ENCODE measurements at places on chromosomes 2 and 18.

DNA sequence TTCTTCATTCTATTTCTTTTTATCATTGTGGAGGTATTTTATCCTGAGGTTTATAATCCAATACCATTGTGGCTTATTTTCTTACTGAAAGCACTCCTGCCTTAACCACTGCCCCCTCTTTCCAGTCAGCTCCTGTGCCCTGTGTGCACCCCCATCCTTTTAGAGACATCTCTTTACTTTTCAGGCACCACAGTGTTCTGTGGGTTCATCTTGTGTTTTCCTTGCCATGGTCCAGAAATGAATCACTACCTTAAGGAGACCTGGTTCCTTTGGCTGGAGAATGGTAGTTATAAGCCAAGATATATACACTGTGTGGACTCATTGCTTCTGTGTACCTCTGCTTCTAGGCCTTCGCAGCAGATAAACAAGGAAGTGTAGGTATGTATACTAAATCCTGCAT, 278.3 kb downstream of the PTGR3 start:
- no peak for DNase-seq

GRCh38 chr2:106113361-106113966, 80.6 kb downstream of the UXS1 start:
- no peak for DNase-seq

DNA sequence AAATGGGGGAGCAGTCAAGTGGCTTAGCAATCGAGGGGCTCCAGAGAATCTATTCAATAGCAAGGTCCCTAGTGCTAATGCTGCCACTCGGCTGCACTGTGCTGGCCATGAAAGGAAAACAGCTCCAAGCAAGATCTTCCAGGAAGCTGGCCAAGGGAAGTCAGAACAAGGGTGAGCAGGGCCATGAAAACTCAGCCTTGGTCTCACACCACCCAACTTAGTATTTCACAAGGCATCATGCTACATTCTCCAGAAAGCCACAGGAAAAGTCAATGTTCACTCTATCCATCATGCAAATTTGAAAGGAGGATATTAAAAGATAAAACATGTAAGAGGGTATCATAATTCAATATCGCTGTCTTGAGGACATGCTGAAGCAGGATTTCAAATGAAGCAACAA, 35.7 kb downstream of the NRP2 start:
- DNase-seq, result no peak

GRCh38 chr2:16478434-16479210, 187.0 kb downstream of the CYRIA start:
- no peak for DNase-seq

- no peak for DNase-seq
Observed at GRCh38 chr18:13982126-13982525, 66.8 kb upstream of the MC2R start.

DNA sequence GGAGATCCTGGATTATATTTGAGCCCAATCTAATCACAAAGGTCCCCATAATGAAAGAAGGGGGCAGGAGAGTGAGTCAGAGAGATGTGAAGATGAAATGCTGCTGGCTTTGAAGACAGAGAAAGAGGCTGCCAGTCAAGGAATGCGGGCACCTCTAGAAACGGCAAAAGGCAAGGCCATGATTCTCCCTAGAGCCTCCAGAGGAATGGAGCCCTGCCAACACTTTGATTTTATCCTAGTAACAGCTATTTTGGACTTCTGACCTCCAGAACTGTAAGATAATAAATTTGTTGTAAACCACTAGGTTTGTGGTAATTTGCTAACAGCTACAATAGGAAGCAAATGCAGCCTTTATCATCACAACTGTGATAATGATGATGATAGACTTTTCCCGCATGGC, 32.9 kb downstream of the LBH start:
- no peak for DNase-seq

GRCh38 chr2:229081411-229081810, 189.7 kb downstream of the PID1 start:
- DNase-seq, result no peak

DNA sequence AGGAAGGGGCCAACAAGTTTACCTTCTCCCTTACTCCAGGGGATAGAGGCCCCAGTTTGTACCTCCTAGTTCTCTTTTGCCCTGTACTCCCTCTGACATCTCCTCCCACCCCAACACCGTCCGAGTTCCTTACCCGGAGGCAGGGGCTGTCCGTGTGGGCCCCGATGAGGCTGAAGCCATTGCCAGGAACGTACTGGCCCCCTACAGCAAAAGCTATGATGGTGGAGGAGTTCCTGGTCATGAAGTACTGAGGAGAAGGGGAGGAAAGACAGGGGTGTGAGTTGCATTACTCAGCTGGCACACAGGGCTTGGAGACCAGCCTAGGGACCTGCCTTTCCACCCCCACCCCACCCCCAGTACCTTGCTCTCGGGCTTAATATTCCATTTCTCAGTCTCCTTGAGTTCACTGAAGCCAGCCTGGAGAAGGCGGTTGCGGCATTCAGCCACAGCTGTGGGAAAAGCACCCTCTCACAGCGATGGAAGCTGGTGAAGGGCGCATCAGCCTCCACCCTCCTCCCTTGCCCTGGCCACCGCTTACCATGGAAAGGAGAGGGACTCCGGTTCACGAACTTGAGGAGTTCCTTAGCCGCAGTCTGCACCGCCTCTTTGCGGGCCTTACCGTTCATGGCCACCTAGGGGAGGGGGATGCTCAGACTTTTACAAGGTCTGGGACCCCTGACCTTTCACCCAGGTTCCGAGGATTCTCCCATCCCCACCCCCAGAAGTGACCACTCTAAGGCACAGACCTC, 1.0 kb downstream of the DNPEP start:
- no peak for DNase-seq

DNA sequence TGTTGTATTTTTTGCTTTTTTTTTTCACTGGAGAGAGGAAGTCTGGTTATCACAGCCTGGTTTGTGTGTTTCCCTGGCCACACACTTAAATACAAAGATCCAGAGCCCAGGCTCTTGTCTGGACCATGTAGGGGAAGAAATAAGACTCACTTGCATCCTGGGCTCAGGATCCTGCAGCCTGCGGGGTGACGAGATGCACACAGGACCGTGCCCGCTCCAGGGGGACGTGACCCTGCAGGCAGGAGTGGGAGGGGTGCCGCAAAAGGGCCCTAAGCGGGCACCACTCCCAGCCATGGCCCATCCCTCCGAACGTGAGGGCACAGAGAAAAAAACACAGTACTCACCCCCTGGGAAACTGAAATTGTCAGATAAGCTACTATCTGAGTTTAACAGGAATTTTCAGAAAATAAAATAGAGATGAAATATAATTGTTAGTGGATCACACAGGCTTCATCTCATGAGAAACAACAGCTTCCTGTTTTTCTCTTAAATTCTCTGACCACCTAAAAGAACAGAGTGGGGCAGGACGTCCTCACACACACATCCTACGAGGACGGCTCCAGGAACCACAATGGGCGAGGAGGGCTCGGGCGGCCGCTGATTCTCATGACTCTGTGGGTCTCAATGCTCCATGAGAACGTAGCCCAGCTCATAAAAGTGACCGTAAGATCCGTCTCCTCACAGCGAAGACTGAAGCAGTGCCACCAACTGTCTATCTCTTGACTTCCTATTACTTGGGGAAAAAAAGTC, 142.6 kb upstream of the ALKAL2 start:
- no peak for DNase-seq

GRCh38 chr2:158687315-158687714, 107.8 kb upstream of the DAPL1 start:
- no peak for DNase-seq

DNA sequence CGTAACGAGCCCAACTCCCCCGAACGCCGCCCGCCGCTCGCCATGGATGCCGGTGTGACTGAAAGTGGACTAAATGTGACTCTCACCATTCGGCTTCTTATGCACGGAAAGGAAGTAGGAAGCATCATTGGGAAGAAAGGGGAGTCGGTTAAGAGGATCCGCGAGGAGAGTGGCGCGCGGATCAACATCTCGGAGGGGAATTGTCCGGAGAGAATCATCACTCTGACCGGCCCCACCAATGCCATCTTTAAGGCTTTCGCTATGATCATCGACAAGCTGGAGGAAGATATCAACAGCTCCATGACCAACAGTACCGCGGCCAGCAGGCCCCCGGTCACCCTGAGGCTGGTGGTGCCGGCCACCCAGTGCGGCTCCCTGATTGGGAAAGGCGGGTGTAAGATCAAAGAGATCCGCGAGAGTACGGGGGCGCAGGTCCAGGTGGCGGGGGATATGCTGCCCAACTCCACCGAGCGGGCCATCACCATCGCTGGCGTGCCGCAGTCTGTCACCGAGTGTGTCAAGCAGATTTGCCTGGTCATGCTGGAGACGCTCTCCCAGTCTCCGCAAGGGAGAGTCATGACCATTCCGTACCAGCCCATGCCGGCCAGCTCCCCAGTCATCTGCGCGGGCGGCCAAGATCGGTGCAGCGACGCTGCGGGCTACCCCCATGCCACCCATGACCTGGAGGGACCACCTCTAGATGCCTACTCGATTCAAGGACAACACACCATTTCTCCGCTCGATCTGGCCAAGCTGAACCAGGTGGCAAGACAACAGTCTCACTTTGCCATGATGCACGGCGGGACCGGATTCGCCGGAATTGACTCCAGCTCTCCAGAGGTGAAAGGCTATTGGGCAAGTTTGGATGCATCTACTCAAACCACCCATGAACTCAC, 673 bp downstream of the PCBP1 start:
- DNase-seq, result peak; percentile 45

GRCh38 chr2:76930056-76930744, 592.0 kb downstream of the LRRTM4 start:
- DNase-seq, result no peak

DNA sequence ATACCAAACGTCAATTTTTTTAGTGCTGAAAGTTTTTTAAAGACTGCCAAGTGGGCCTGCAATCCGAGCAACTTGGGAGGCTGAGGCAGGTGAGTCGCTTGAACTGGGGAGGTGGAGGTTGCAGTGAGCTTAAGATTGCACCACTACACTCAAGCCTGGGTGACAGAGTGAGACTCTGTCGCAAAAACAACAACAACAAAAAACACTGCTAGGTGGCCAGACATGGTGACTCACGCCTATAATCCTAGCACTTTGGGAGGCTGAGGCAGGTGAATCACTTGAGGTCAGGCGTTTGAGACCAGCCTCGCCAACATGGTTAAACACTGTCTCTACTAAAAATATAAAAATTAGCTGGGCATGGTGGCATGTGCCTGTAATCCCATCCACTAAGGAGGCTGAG, 202.8 kb upstream of the COPS8 start:
- no peak for DNase-seq

DNA sequence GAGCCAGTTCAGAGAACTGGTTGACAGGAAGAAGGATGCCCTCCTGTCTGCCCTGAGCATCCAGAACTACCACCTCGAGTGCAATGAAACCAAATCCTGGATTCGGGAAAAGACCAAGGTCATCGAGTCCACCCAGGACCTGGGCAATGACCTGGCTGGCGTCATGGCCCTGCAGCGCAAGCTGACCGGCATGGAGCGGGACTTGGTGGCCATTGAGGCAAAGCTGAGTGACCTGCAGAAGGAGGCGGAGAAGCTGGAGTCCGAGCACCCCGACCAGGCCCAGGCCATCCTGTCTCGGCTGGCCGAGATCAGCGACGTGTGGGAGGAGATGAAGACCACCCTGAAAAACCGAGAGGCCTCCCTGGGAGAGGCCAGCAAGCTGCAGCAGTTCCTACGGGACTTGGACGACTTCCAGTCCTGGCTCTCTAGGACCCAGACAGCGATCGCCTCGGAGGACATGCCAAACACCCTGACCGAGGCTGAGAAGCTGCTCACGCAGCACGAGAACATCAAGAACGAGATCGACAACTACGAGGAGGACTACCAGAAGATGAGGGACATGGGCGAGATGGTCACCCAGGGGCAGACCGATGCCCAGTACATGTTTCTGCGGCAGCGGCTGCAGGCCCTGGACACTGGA, 92.5 kb upstream of the EML6 start:
- no peak for DNase-seq

DNA sequence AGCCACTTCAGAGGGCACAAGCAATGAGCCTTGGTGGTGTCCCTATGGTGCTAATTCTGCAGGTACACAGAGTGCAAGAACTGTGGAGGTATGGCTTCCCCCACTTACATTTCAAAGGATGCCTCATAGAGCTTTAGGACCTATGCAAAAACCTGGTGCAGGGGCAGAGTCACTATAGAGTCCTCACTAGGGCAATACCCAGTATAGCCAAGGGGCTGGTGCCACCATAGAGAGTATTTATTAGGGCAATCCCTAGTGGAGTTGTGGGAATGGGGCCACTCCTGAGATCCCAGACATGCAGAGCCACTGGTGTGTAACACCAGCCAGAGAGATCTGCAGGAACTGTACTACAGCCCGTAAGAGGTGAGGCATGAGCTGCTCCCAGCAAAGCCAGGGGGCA, 312.2 kb downstream of the SLC4A3 start:
- DNase-seq, result no peak

DNA sequence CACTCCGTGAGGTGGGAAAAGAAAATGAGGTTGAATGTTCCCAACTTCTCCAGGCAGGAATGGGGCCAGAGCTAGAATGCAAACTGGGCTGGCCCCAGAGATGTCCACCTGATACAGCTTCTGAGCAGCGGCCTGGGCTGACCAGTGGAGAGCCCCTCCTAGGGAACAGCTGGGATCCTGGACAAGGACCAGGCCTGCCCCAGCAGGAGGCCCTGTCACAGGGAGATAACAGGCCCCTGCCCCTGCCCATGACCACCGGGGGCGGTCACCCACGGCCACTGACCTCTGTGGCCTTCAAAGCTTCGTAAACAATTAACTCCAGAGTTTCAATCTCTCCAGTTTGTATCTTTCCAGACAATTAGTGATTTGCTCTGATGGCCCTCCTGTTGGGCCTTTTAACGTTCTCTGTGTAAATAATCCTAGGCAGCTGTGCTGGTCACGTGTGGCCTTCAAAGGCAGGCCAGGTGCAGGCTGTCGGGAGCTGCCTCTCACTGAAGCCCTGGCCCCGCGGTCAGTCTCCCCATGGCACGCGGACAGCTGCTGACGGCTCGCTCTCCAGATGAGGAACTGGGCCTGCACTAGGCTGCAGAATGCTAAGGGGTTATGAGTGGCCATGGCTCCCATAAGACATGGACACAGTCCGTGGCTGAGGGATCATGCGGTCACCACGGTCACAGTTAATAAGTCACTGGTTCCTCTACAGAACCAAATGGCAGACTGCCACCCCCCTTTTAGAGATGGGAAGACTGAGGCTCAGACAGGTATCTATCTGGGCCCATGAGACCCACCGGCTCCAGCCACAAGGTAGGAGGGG, 9.2 kb downstream of the HS6ST1 start:
- peak; percentile 44 for DNase-seq

DNA sequence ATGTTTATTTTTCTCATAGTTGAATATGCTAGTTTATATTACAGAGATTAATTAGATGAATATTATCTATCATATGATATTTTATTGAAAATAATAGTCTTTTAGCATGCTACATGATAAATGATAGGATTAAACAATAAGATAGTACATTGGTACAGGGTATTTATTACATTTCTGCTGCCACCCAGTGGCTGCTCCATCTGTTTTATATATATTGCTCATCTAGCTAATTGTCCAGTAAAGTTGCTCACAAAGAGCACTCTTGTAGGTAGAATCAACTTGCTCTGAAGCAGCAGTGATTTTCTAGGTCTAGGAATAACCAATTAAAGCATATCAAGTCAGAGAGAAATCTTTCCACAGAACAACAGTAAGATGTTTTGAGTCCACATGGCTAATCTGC, 183.3 kb downstream of the ASXL3 start:
- no peak for DNase-seq

- no peak for DNase-seq
Observed at GRCh38 chr2:38653715-38654527, 12.0 kb upstream of the GALM start.
